LHCN-M2 (cell line): ENCODE measurements at places on chromosomes 7 and 10. TPM values are rescaled to one million over a fixed set of nuclear protein-coding genes. Genes with fewer than 3 reads are reported as not detected.

- DNase-seq: no peak
Observed at GRCh38 chr7:69749372-69749979, 151.2 kb downstream of the AUTS2 start.

DNA sequence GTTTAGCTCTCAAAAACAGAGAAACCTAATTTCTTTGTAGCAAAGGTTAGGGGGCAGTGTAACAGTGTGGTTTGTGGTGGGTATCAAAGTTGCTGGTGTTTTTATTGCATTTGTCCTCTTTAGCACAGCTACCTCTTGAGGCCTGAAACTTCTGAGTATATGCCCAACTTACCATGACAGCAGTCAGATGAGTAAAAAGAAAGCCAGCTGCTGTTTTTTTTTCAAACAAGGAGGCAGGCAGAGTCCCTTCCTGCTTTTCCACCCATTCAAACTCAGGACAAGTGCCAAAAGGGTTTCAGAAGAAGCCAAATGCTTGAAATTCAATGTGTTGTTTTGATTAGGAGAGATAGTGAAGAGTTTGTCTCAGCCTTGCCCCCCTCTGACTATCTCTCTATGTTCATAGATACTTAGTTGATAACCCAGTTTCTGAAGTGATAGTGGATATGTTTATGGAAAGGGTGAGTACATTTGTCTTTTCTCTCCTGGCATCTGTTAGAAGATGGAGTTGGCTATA is 23.1 kb downstream of the GBF1 start:
- DNase-seq: peak; percentile 93

- no peak for DNase-seq
Observed at GRCh38 chr7:98879979-98880315, 1.6 kb downstream of the TRRAP start.

GRCh38 chr7:142168746-142169145 is 57.2 kb downstream of the MGAM2 start:
- peak; percentile 14 for DNase-seq

DNA sequence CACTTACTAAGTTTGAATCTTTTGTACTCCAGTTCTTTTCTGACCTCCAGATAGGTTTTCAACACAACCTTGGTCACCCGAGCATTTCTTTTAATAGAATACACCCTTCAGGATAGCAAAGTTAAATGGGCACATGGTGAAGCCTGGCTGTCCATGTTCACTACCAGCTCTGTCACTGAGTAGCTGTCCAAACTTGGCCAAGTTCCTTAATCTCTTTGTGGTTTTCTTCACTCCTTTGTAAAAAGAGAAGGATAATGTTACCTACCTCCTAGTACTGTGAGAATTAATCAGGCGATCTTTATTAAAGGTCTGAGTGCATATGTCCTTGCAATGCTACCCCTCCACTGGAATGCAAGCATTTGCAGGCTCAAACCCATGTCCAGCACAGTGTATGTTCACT is 128.1 kb upstream of the PTPRZ1 start:
- no peak for DNase-seq

- peak; percentile 76 for DNase-seq
Observed at GRCh38 chr10:91908337-91909116, 759 bp downstream of the FGFBP3 start.

Gene SFTPA1
- not detected in 2 replicates for total RNA-seq

DNA sequence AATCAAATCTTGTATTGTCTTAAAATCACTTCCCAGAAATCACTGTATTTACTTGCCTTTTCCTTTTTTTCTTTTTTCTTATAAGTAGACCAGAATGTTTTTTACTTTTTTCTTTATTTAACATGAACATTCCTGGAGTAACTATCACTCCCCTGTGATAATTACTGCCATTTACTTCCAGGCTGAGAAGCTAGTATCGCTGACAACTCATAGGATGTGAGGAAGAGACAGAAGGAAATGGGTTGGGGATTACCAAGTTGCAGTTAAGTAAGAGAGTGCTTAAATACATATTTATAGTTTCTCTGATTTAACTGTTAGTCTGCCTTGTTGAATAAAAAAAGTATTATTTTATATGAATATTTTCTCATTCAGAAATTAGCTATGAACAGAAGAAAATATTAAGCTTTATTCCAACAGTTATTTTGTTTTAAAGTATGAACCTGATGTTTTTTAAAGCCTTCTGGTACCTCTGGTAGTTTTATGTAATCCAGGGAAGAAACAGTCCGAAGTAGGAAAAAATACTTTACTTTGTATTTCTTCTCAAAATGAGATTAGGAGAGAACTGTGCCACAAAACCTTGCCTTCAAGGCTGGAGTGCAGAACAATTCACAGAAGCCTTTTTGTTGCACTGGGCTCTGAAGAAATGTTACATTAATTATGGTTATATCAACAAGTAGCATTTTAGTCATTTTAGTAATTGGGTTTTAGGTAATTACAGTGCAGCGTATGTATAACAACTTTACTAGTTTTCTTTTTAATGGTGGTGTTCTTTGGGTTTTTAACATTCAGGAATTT is 72.8 kb downstream of the SHOC2 start:
- no peak for DNase-seq

- no peak for DNase-seq
Observed at GRCh38 chr7:111513566-111513965, 48.7 kb downstream of the IMMP2L start.

DNA sequence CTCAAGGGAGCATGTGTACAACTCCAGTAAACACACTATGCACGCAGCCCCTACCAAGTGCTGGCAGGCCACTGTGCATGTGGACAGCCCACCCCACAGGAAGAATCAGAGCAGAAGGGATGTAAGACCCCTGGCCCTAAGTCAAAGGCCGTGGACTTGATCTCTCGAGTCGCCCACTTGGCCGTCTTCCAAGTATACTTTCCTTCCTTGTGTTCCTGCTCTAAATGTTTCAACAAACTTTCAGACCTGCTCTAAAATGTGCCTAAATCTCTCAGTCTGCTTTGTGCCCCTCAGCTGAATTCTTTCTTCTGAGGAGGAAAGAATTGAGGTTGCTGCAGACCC is 21.1 kb upstream of the NOM1 start:
- no peak for DNase-seq

GRCh38 chr7:131945313-131945911 is 389.0 kb upstream of the PODXL start:
- DNase-seq: peak; percentile 5

GRCh38 chr7:143988976-143989745 is 11.0 kb upstream of the OR6B1 start:
- DNase-seq: no peak

GRCh38 chr7:66952343-66953043 is 31.5 kb downstream of the TMEM248 start:
- DNase-seq: peak; percentile 92

Gene VAX1
- not detected in 2 replicates for total RNA-seq

DNA sequence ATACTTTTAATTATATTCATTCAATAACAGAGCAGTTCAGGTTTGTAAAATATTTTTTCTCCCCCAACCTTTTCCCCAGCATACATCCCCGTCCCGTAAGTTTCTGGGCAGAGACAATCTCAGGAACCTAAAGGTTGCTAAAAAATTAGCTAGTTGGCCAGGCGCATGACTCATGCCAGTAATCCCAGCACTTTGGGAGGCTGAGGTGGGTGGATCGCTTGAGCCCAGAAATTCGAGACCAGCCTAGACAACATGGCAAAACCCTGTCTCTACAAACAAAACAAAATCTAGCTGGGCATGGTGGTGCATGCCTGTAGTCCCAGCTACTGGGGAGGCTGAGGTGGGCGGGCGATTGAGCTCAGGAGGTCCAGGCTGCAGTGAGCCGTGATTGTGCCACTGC is 40.2 kb downstream of the TCF7L2 start:
- DNase-seq: peak; percentile 26

GRCh38 chr10:110530131-110530831 is 32.6 kb downstream of the DUSP5 start:
- peak; percentile 60 for DNase-seq

Gene GNG11
- 90.1 and 92.7 TPM in 2 replicates for total RNA-seq

Gene CXCL12
- total RNA-seq: 0.13 and 0.29 TPM in 2 replicates

GRCh38 chr7:149282331-149282655 is 20.3 kb downstream of the ZNF783 start:
- no peak for DNase-seq

GRCh38 chr10:123027861-123028260 is 19.1 kb downstream of the ACADSB start:
- DNase-seq: peak; percentile 14

DNA sequence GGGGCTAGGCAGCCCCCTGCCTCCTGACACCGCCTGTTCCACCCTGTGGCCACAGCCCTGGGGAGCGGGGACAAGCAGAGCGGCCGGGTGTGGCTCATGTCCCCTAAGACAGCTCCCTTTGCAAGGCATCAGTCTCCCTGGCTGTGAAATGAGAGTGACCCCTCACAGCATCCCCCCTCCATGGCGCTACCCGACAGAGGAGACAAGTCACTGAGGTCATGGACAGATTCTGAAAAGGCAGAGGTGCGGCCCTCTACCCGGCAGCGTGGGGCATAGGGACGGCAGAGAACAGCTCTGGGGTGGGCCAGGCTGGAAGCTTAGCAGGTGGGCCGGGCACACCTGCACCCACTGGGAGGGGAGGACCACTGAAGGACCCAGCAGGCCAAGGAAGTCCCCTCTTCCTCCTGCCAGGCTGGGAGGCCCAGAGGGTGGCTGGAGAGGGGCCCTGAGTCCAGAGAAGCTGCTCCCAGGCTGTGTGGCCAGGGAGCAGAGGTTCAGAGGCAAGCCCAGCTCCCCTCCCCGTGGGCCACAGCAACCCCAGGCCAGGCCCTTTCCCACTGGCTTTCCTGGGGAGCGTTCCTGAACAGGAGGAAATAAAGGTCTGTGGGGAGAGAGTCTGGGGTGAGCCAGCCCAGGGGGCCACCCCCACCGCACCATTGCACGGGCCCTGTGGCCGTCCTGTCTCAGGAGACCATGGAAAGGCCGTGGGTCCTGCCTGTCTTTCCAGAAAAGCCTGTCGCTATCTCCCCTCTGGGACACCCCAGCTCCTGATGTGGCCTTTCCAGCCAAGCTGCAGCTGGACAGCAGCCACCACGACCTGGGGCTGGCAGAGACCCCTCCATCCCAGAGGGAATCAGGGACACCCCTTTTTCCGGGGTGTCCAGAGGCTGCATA is 1.7 kb downstream of the ADAP1 start:
- DNase-seq: no peak

- no peak for DNase-seq
Observed at GRCh38 chr7:66352071-66352470, 146.9 kb downstream of the TPST1 start.

GRCh38 chr10:49135575-49136313 is 1.9 kb upstream of the FAM170B start:
- DNase-seq: no peak

Gene GPR26
- total RNA-seq: not detected in 2 replicates

DNA sequence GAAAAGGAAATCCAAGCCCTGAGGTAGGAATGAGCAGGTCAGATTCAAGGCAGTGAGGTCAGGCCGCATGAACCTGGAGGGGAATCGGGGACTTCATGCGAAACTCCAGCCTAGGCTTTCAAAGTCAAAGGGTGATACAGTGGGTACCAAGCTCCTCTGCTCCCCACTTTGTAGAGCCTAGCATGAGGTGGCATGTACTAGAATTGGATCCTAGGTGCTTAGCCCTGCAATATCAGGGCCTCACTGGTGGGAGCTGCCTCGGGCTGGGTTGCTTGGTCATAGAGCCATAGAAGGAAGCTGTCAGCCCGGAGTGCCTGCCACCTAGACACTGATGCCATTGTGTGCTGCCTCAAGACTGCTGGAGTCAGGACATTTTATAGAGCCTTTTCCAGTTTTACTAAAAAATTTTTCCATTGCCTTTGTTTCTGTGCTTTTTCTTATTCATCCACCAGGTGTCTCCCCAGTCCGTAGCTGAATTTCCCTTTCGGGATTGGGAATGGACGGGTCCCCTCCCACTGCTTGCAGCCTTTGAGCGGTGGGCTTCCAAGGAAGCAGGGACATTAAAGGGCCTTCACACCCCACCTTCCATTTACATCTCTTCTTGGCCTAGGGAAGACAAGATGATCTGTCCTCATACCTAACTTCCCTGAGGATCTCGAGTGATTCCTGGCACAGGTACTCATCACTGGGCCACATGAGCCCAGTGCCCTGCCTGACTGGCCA is 5.5 kb upstream of the LZTS2 start:
- DNase-seq: peak; percentile 47

GRCh38 chr7:104045183-104045582 is 55.7 kb upstream of the RELN start:
- DNase-seq: no peak

DNA sequence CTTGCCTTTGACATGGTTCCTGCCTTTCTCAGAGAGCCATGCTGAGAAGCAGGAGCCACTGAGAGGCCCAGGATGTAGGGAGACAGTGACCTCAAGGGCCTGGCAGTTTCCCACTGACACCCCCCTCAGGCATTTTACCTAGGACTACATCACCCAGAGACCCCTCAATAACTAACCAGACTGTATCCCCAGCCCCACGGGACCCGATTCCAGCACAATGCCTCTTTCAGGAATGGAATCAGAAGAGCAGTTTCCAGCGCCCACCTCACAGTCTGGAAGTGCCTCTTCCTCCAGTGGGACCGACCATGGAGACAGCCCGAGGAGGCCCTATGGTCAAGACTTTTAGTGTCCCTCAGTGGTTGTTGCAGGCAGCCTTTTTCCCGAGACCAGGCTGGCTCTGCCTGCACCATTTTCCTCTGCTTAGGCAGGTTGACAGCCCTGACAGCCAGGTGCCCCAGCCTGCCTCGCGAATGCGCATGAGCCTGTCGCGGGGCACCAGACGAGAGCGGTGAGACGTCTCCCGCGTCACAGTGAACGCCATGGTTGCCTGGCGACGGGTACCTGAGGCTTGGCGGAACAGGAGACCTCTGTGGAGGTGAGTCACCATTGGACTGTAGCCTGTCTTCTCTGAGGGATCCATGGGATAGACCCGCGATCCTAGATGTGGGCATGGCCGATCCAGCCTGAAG is 28.4 kb upstream of the ZNF273 start:
- no peak for DNase-seq

GRCh38 chr10:124354411-124355382 is 64.0 kb downstream of the OAT start:
- DNase-seq: peak; percentile 71

Gene OGDHL
- 0.06 TPM in 1 of 2 replicates, not detected in the other for total RNA-seq

Gene SRPK2
- 42.6 and 47.2 TPM in 2 replicates for total RNA-seq

GRCh38 chr10:63266391-63267316 is 133.5 kb downstream of the NRBF2 start:
- DNase-seq: no peak
